ENCODE measurements at places on chromosomes 1 and 21. TPM values are rescaled to one million over a fixed set of nuclear protein-coding genes. Genes with fewer than 3 reads are reported as not detected.
A peak's percentile ranks its signal among the peaks of the same experiment; 100 is the strongest.

GRCh38 chr1:166859597-166859996 is 16.5 kb downstream of the TADA1 start:
- DNase-seq, result no peak

DNA sequence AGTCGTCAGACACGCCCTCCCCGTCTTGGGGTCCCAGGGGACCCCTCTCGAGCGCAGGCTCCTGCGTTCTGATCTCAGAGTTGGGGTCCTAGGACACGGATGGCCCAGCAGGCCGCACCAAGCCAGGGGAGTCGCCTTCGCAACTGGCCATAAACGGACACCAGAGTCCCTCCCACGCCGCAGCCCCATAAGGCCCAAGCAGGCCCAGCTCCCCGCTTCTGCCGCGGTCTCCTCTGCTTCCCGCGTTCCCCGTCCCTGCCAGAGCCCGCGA is 633 bp downstream of the DMRTA2 start:
- no peak for DNase-seq

The RGS18 gene
- 2.7 TPM for total RNA-seq

DNA sequence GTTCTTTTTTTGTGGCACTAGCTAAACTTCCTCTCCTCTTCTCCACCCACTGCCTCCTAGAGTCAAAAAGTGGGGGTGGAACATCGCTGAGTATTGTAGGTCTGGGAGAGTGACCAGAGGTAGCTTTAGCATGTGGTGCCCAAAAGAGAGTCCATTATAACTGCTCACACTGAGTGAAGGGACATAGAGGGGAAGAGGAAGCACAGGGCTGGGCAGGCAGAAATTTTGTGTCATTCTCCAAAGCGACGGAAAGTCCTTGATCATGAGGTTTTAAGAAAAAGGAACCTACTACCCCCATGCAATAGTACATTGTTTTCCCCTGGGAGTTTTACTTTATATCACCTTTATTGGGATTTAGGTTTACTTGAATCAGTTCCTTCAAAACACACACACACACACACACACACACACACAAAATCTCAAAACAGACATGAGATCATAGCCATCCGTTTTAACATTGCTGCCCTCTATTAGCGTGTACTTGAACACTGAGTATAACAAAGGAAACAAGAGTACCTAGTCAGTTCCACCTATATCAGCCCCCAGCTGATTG is 4.1 kb downstream of the CD84 start:
- DNase-seq, result peak; percentile 10

GRCh38 chr1:24351918-24352627 is 32.9 kb downstream of the GRHL3 start:
- DNase-seq, result no peak

The TGFB2 gene
- total RNA-seq, result 40.1 TPM

All from tongue (tissue), 3 donors.